Midbrain (tissue), 1 donor: ENCODE measurements at places on chromosomes 4 and X.
A peak's percentile ranks its signal among the peaks of the same experiment; 100 is the strongest.

- DNase-seq = no peak
Measured at GRCh38 chr4:55069248-55069647, 56.1 kb downstream of the KDR start.

DNA sequence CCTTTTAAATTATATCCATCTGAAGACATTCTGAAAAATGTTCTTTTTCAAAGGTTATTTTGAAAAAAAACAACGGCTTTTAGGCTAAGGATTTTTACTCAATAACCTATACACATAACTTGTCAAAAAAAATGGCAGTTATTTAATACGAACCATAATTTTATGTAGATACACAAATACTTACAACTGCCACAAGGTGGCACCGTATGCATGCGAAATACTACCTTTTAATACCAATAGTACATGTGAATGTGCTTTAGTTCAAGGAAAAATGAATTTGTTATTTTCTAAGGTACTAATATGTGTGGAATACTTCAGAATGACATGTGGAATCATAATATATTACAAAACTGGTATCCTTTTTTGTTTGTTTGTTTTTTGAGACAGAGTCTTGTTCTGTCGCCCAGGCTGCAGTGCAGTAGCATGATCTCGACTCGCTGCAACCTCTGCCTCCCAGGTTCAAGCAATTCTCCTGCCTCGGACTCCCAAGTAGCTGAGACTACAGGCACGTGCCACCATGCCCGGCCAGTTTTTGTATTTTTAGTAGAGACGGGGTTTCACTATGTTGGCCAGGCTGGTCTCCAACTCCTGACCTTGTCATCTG, 4.6 kb upstream of the MAD2L1 start:
- peak; percentile 72 for DNase-seq

- DNase-seq = no peak
Measured at GRCh38 chrX:7334253-7334935, 186.4 kb upstream of the PUDP start.

- DNase-seq = peak; percentile 75
Measured at GRCh38 chrX:73562984-73563737, at the start of gene CHIC1. TSS of gene CHIC1 (plus strand) at chrX:73563197. CDS start at chrX:73563285, 88 bp downstream.

DNA sequence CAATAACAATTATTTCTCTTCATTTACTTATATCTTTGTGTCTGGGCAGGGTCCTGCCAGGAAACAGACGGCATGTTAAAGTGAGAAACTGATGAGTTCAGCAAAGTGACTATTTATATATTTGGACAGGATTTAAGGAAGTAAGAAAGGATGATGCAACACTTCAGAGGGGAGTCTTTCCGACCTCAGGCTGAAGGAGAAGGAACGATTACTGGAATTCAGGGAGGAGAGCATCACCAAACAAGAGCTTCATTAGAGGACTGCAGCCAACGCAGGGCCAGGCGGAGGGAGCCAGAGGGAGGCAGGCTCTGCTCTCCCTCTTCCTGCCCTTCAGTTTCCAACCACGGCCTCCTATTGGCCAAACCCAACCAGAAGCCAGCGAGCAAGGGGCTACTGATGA, 1.5 kb upstream of the TLR7 start:
- DNase-seq = no peak

GRCh38 chrX:144946666-144947065, 300.6 kb upstream of the SPANXN1 start:
- no peak for DNase-seq

DNA sequence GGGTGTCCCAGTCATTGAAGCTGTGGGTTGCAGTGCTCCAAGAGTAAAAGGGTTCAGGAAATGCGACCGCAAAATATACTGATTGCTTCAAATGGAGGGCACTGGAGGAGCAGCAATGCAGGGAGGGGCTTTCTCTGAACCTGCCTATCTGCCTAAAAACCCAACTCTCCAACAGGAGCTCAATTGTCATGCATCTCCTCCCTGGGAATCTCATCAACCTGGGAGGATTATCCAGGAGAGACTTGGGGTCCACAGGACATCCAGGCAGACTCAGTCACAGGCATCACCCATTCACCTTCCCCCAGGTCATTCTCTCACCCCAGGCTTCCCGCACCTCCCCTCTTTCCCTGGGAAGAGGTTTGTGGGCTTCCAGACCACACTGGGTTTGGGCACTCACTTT, 38.2 kb upstream of the TLR3 start:
- DNase-seq = no peak

GRCh38 chr4:175444512-175444911, 367.6 kb downstream of the GPM6A start:
- DNase-seq = no peak

- no peak for DNase-seq
Measured at GRCh38 chrX:103092942-103093341, at the start of gene NXF3. TSS of gene NXF3 (minus strand) at chrX:103093143. CDS start at chrX:103093023, 120 bp downstream.

- DNase-seq = no peak
Measured at GRCh38 chrX:39550795-39551361, 546.9 kb downstream of the BCOR start.

DNA sequence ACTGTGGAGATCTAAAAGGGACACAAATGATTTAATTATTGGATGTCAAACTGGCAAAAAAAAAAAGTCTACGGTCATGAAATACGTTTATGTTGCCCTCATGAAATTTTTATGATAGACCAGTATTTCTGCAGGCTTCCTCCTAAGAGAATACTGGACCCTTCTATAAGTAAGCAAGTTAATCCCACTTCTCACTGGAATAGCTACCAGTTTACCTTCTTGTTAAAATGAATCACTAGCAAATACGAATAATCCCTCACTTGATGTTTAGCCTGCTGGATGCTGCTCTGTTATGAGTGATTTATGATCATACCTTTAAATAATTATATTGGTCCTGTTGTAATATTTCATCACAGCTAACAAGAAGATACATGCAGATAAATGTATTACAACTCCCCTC, 39.6 kb upstream of the GRID2 start:
- no peak for DNase-seq

DNA sequence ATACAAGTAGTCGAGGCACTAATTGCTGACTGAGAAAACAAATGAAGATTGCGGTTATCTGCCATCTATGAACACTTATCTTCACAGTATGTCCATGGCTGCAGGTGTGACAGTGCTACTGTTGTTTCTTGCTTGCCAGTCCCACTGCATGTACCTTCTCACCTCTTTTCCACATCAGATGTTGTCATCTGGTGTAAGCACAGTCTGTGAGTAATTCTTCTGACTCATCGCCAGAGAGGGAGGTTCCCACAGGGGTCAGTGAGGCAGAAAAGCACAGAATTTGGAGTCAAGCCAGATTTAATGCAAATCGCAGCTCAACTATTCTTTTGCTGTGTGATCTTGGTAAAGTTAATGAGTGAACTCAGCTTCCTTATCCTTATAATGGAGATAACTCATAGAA, 144.4 kb downstream of the GLRA2 start:
- no peak for DNase-seq

GRCh38 chr4:184940500-184940899, 77.8 kb upstream of the HELT start:
- DNase-seq = no peak

GRCh38 chrX:79107891-79108718, 36.4 kb upstream of the GPR174 start:
- no peak for DNase-seq

DNA sequence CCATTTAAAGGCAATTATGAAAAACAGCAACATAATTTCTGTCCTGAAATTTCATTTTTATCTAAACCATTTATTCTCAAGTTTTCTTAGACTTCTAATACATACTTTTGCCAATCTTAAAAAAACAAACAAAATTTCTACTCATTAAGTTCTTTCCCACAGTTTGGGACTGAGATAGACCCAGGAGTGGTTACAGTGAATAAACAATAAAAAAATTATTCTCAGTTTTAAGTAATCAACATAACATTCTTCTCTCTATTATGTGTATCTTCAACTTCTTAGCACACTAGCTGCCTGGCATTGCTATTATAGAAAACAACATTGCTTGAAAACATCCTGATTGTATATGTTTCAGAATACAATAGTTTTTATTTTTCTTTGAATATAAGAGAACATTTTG, 532.8 kb downstream of the IL15 start:
- no peak for DNase-seq

DNA sequence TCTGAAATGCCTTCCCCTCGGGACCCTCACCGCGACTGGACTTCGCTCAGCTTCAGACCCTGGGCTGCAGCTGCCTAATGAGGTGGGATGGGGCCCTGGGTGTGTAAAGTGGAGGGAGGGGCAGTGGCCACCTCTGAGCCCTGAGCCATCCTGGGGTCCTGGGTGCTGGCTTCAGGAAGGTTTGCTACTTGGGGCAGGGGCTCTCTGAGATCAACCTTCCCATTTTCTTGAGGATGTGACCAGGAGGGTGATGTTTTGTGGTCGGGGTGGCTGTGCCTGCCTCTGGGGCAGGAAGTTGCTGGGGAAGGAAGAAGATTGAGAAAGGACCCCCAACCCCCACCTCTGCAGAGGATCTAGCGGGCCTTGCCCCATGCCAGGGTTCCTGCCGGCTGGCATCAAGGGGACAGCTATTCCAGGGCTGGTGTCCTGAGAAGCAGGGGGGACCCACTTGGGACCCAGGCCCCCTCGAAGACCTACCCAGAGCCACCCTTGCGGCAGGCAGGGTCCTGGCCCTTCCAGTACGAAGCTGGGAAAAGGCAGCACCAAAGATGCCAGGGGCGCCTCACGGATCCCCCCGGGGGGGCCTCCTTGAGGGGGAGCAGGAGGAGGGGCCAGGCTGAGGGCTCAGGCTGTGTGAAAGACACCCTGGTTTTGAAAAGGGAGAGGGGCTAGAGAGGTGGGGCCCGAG, 6.5 kb downstream of the SH3BP2 start:
- no peak for DNase-seq

DNA sequence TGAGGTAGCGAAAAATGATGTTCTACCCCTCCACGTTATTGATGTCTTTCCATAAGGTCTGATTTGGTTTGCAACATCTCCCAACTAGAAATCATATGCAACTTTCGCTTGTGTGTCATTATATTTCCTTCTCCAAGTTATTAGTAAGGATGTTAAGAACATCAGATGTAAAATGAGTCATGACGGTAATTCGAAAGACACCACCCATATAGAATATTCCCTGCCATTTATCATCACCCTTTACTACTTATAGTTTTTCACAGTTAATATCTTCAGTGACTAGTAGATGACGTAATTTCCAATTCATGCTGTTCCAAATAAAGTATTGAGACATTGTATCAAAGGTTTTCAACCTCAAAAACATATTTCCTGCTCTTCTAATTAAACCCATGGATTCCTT, 146.7 kb upstream of the MAP3K15 start:
- no peak for DNase-seq

DNA sequence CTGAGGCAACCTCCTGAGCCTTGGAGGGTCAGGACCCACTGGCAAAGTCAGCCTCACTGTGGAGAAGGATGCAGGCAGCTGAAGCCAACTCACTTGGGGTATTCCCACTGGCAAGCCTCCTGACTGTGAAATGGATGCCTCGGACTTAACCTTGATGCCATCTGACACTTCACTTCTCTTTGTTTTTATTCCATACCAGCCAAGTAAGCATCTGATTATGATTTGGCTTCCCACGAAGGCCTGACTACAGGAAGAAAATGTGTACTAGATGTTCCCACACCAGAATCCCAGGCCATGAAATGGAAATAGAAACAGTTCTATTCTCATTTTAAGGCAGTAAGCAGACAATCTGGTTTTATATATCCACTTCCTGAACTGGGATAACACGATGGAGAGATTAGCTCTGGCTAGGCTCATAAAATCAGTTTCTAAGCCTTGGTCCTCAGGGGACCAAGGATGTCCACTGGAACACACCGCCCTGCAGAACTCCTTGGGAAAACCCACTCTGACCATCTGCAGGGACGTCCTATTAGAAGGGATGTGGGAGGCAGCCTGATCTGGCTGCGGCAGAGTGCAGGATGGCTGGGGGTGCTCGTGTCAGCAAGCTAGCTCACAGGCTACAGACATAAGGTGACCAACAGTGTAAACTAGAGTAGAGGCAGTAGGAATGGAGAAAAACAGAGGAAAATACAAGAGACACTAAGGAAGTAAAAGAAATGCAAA, 89.3 kb downstream of the TSPAN5 start:
- DNase-seq = no peak

DNA sequence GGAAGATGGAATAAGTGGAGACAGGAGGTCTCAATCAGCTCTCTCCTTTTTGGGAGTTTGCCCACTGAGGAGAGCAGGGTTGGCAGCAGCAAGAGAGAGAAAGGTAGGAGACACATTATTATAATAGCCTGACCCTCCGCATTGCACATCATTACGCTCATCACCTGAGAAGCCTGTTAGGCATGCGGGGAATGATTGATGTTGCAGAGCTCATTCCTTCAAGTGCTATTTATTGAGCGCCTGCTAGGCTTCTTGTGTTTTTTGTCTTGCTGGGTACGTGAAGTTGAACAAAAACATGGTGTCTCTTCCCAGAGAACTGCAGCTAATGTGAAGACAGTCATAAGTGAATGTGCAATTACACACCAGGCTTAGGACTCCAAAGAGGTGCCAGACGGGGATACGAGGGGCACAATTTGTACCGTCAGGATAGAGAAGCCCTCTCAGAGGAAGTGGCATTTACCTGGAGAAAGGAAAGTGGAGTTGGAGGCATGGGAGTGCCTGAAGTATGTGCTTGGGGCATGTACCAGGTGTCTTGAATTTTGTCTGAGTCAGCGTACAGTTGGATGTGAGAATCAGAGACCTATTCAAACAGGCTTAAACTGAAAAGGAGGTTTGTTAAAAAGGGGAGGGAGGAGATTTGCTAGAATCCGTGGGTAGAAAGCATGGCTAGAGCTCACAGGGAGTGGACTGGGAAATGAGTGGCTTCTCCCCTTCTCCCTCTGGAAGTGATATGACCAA, 90.2 kb upstream of the SOD3 start:
- DNase-seq = no peak

DNA sequence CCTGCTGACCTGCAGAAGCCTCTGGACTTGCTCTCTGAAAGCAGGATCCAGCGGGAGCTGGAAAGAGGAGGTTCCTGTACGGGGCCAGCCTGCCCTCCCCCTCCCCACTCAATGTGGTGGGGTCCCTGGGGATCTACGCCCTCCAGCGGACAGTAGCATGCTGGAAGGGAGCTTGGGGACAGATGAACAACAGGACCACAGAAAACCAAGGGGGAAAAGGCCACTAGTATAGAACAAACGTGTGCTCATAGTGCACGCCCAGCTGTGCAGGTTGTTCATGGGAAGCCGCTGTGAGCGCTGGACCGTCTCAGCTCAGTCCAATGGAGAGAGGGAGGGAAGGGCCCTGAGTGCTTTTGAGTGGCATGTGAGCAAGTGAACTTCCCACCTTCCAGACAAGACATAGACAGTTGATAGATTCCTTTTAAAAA, 15.8 kb downstream of the HMX1 start:
- no peak for DNase-seq
